ENCODE measurements at places on chromosomes 7 and 10.

GRCh38 chr10:92834986-92835385 lies 13.3 kb upstream of the EXOC6 start:
- DNase-seq, result no peak

DNA sequence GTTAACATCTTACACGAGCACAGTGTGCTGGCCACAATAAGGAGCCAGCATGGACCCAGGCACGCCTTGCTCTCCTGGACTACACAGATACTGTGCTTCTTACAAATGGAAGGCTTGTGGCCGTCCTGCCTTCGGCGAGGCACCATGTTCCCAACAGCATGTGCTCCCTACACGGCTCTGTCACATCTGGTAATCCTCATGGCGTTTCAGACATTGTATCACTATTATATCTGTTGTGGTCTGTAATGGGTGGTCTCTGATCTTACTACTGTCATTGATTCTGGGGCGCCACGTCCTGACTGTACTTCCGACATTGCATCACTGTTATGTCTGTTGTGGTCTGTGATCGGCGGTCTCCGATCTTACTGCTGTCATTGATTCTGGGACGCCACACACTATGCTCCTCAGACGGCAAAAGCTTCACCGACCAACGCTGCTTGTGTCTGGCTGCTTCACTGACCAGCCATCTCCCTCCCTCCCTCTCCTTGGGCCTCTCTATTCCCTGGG lies 195.4 kb downstream of the MAD1L1 start:
- no peak for DNase-seq

GRCh38 chr10:31604096-31604495 lies 285.1 kb downstream of the ZEB1 start:
- peak; percentile 38 for DNase-seq

DNA sequence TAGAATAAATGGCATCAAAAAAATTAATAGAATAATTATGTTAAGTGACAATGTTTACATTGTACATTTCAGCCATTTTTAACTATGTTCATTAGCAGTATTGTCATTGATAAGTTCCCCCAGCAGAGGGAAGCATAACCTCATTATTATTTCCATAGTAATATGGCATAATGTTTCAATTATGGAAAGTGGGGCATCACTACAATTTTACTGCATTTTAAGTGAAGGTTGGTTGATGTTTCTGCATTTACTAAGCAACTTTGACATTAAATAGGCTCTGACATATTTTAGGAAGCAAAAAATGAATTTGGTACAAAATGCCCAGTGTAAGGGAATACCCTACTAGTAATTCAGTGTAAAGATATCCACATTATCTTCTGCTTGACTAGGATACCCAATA lies 218.3 kb downstream of the SEMA3A start:
- peak; percentile 20 for DNase-seq
